Activated T-cell treated with anti-CD3 and anti-CD28 coated beads for 48 hours (primary cell): ENCODE measurements at places on chromosomes 7 and 10.

GRCh38 chr7:45937862-45938261 lies 16.8 kb upstream of the IGFBP3 start:
- no peak for DNase-seq

DNA sequence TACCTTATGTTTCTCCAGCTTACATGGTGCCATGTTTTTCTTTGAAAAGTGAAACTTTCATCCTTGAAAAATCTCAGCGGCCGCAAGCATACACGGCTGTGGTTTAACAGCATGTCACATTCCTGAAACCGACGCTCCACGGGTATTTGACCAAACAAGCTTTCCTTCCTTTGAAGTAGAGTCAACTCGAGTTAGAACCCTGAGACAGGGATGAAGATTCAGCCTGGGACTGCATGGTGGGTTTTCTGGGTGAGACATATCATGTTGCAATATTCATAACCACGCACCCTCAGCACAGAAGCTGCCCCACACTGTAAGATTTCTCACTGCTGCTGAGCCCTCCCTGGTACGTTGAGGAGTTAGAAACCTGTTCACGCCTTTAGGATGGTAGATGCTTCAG lies 8.1 kb downstream of the CYP26A1 start:
- no peak for DNase-seq

DNA sequence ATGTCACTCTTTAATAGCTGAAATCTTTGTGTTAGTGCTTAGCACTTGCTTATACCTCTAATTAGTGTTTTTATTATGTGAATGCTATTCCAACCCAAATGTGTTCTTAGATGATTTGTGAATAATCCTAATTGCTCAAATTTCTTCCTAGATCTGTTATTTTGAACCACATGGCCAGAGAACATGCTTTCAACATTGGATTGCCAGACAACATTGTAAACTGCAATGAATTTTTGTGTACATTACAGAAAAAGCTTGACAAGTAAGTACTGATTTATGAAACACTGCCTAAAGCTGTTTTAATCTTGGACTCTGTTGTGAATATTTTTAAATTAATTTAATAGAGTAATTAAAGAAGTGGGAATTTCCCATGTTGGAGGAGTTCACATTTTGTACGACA lies 121.1 kb downstream of the ZNF277 start:
- no peak for DNase-seq

GRCh38 chr7:92667816-92668535 lies 77.8 kb upstream of the FAM133B start:
- no peak for DNase-seq

- no peak for DNase-seq
These were observed 52.9 kb upstream of the HBP1 start for GRCh38 chr7:107115762-107116540.

GRCh38 chr7:31692451-31692850 lies 5.4 kb downstream of the PPP1R17 start:
- DNase-seq = no peak

DNA sequence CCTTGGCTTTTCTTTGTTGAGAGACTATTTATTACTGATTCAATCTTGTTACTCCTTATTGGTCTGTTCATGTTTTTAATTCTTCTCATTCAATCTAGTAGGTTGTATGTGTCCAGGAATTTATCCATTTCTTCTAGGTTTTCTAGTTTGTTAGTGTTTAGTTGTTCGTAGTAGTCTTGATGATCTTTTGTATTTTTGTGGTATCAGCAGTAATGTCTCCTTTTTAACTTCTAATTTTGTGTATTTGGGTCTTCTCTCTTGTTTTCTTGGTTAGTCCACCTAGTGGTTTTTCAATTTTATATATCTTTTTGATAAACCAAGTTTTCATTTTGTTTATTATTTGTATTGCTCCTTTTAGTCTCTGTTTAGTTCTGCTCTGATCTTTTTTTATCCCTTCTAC lies 546.9 kb upstream of the TPK1 start:
- no peak for DNase-seq

GRCh38 chr10:86592413-86592812 lies 61.9 kb upstream of the OPN4 start:
- DNase-seq = no peak

- DNase-seq = no peak
These were observed 119.4 kb upstream of the SH2B2 start for GRCh38 chr7:102167254-102167653.

- DNase-seq = no peak
These were observed 90.0 kb downstream of the PTPRN2 start for GRCh38 chr7:158497627-158498026.

- no peak for DNase-seq
These were observed 5.1 kb downstream of the SORCS3 start for GRCh38 chr10:104646146-104646545.

DNA sequence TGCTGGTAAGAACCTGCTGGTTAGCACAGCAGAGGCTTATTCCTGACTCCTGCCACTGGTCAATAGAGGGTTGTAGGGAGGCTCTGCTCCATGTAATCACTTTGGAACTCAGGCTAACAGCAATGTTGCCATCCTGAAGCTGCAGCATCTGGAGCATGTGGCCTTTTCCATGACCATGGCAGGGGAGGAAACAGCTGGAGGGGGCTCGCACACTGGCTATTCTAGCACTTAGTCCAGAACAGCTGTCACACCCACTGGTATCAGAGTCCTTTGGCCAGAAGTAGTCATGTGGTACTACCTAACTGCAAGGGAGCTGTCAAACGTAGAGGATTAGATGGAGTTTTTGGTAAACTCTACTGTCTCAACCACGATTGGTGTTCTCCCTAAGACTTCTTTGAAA lies 450.0 kb downstream of the RPS24 start:
- no peak for DNase-seq

- DNase-seq = no peak
These were observed 189.5 kb downstream of the ZNF438 start for GRCh38 chr10:30842185-30842584.

DNA sequence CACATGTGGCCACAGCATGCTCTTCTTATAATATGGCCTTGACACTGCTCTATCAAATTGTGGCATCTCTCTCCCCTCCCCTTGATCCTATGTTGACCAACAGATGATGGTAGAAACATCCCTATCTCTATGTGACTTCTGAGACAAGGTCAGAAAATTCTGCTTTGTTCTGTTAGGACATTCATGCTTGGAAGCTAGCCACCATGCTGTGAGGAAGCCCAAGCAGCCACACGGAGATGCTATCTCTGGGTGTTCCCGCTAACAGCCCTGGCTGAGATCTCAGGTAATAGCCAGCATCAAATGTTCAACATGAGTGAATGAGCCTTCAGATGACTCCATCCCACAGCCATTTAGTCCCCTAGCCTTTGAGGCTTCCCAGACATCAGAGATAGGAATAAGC lies 36.8 kb upstream of the CPXM2 start:
- DNase-seq = no peak

DNA sequence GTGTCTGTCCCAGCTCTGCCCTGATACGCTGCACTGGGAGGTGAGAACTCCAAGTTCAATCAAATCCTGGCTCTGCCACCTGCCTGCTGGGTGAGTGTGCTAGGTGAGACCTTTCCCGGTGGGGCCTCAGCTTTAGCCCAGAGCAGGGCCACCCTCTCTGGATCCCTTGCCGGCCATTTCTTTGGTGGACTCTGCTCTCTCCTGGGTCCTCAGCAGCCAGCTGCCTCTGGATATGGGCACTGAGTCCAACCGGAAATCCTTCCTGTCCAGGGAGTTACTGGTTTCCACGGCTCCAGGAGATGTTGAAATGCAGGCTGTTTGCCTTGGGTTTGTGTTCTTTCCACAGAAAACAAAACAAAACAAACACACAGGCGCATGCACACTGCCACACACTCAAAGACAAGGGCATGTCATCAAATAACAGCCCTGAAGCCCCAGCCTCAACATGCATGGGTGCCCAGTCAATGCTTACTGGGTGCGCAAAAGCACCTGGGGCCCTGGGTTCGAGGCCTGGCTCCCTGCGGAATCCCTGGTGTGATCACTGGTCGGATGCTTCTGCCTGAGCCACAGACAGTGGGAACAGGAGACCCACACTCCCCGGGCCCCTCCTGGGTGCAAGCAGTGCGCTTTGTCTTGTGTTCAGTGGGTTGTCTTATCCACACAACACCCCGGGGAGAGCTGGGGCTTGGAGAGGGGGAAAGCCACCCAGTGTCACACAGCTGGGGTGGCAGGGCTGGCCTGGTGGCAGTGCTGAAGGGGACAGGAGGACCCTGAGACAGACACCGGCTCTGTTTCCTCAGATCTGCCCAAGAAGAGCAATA lies 33.1 kb downstream of the PPIF start:
- no peak for DNase-seq

- no peak for DNase-seq
These were observed 58.2 kb downstream of the YKT6 start for GRCh38 chr7:44258865-44259546.

GRCh38 chr7:36387435-36388231 lies 2.0 kb upstream of the ANLN start:
- DNase-seq = no peak

DNA sequence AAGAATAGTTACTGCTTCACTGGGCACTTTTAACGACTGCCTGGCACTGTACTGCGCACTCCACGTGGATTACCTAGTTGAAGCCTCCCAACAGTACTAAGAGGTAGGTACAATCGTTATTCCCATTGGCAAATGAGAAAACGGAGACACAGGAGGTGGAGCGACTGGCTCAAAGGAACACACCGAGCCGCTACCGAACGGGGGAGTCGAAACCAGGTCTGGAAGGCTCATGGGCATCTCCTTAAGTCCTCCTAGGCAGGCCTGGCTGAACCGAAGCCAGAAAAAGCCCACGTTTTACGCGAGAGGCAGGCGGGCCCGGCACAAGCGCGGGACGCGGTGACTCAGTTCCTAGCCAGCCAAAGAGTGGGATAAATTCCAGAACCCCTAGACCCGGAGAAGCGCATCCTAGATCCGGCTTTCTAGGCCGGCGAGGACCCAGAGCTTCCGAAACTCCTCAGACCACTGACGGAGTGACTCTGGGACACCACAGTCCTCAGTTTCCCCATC lies 472 bp downstream of the PDAP1 start:
- DNase-seq = peak; percentile 28

- DNase-seq = no peak
These were observed 3.6 kb downstream of the ADCK2 start for GRCh38 chr7:140676306-140676705.

DNA sequence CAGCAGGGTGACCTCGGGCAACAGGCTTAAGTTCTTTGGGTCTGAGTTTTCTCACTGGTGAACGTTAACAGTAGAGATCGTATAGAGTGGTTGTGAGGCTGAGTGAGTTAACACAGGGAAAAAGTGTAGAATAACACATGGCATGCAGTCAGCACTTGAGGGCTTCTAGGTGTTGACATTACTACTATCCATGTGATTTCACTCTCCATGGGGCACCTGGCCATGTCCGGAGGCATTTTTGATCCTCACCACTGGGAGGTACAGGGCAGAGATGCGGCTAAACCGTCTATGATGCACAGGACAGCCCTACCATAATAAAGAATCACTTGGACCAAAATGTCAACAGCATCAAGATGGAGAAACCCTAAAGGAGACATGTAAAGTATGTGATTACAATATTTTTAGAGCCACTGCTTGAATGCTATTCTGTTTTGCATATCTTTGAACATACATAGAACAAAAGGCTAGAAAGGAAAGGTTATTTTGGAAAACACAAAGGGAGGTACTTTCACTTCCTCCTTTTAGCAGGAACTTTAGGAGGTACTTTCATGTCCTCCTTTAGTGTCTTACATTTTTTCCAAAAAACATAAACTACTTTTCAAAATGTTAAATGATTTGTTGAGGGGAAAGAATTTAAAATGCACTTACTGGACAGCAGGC lies 44.3 kb downstream of the NOD1 start:
- no peak for DNase-seq

DNA sequence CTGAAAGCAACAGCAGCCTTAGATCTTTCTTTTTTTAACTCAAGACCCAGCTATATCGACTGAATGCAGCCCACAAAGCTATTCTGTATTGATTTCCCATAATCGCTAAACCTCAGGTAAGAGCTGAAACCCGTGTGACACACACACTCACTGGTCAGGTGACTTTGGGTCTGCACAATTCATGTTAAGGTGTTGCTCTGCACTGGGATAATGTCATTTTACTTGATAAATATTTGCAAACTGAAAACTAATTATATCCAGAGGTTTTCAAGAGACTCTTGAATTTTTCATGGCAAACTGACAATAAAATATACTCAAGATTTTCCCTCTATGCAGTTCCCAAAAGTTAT lies 33.1 kb downstream of the SCRN1 start:
- DNase-seq = no peak

- DNase-seq = no peak
These were observed 573.9 kb downstream of the GATA3 start for GRCh38 chr10:8628351-8628750.

- DNase-seq = peak; percentile 52
These were observed at the start of gene FAM171A1 for GRCh38 chr10:15370856-15371701. Gene FAM171A1 (minus strand): TSS chr10:15371289. CDS start chr10:15371052, 237 bp downstream.

- no peak for DNase-seq
These were observed 234.0 kb downstream of the SNX13 start for GRCh38 chr7:17706275-17706674.

DNA sequence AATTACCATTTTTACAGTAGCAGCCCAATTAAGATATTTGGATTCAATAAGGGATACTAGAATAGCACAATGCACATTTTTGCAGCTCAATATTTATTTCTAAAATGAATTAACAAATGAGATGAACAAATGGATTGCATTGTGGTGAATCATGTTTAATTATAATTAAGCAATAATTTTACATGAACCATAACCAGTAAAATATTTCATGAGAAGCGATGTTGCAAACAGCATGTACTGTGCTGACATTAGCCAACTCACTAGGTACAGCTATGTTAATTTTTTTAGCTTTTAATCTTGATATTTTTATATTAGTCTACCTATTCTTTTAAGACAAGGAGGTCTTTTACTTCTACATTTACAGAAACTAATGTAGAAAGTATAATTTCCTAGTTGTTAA lies 399.1 kb upstream of the AKR1E2 start:
- DNase-seq = no peak

DNA sequence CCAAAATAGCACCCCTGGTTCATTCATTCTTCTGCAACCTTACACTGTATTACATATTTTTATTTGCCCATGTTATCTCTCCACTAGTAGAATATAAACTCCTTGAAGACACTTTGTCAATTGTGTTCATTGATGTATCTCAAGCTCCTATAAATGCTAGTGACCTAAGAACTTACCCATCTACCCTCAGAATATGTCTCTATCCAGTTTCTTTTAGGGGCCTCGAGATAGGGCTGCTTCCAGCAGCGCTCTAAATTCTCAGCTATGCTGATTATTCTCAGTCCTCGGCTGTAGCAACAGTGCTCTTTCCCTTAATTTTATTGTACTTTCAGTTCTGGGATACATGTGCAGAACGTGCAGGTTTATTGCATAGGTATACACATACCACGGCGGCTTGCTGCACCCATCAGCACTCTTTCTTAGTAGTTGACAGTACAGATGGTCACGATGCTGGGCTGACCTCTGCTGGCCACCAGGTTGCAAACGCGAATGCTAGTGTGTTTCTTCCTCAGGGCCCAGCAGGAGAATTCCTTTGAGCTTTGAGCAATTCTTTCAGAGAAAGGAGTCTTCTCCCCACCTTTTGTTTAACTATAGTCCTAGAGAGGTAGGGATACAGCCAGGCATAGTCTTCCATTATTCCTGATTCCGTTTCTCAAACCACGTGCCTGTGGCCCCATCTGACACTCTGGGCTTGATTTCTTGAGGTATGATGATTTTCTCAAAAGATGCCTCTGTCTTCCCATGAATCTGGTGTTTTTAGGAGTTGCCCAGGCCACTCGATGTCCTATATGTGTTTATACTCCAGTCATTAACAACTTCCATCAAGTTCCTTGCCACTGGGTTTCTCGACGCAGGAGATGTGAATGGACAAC lies 49.1 kb upstream of the CDC14C start:
- no peak for DNase-seq
